ENCODE measurements at places on chromosomes 5 and 9.

GRCh38 chr5:111680737-111681413 is 76.1 kb downstream of the NREP start:
- DNase-seq: peak; percentile 45

DNA sequence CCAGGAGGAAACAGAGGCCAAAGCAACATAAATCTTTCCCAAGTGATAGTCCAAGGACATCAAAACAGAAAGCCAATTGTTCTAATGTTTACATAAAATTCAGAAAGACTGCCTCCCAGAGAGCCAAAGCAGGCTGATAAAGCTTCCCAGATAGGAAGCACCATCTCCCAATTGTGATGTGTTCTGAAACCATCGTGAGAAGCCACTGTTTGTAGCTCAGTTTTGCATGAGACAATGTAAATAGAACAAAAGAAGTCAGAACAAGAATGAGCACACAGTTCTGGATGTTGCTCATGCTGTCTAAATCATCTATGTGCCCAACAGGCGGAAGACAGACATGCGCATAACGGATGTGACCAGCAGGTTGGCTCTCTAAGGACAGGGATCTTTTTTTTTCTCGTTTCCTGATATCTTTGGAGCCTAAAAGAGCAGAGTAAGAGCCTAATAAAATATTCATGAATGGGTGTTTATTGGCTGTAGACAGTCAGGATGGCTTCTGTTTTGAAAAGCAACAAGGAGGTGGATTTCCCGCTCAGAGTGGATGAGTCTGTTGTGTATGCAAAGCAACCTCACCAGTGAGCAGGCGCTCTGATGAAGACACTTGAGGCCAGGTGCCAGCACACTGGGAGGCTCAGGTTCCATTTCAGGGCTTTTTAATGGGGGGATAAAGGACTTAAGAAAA is 113.6 kb downstream of the GNA14 start:
- DNase-seq: no peak

GRCh38 chr5:143657647-143658285 is 154.2 kb upstream of the HMHB1 start:
- DNase-seq: no peak

DNA sequence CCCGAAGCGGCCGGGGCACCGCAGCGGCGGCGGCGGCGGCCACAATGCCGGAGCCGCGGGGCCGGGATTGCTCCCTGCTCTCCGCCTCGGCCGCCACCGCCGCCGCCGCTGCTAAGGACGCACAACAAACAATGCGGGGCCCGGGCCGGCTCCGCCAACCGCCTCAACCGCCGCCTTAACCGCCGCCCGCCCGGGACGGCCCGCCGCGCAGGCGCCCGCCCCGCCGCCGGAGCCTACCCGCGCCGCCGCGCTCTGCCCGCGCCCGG is 254 bp downstream of the STRBP start:
- peak; percentile 34 for DNase-seq

DNA sequence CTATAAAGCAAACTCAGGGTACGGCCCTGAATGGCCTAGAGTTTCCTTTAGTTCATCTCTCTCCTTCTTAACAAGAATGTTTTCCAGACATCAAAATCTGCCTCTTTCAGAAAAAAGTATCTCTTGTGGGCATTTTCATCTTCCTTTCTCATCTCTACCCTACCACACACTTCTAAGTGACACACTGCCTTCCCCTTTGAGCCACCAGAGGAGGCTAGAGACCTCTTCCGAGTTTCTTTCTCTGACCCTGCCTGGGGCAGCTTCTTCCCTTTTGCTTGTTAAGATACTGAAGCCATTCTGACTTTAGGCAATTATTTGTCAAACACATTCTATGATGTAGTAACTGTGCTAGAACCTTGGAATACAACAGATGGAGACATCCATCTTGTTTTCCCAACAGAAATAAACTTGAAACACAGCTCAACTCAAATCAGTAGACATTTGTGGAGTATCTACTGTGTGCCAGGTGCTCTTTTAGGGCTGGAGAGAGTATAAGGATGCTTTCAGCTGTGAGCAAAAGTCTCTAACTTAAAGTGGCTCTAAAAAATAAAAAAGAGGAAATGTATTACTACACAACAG is 8.6 kb upstream of the SV2C start:
- no peak for DNase-seq

DNA sequence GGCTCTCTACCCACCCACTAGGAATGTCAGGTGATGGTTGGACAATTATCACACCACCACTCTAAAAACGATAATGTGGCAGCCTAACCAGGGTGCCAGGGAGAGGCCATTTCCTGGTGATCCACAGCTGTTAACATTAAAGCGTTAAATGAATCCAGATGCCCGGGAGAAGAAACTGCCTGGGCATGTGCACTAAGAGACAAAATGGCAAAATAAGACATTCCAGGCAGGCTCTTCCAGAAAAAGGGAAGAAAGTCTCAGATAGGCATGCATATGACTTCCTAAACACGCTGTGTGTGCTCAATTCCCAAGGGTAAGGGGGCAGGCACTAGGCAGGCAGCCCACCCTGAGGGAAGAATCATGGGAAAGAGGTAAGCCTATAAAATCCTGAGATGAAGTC is 4.6 kb upstream of the TXN start:
- no peak for DNase-seq

DNA sequence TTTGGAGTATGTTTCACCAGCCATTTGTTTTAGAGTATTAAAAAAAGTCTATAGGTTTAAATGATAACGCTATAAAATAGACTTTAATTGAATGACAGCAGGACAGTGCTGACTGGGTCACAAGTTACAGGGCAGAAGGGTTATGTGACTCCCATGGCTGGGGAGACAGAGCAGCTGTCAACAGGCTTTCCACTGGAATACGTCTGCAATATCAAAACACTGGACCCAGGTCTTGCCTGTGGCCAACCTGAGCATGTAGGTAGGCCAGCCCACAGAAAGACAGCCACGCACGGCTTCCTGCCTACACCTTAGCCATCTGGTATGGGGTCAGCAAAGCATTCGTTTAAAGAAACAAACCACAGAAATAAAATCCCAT is 80.7 kb downstream of the OTULIN start:
- no peak for DNase-seq

- no peak for DNase-seq
Observed at GRCh38 chr9:28163619-28164018, 590.3 kb upstream of the C9orf72 start.
